ENCODE measurements at places on chromosomes 7 and 10. TPM values are rescaled to one million over a fixed set of nuclear protein-coding genes. Genes with fewer than 3 reads are reported as not detected.

The CYP2C19 gene
- 46.4 TPM for total RNA-seq

The AKR1D1 gene
- total RNA-seq, result 25.4 TPM

The MKRN1 gene
- 65.9 TPM for total RNA-seq

DNA sequence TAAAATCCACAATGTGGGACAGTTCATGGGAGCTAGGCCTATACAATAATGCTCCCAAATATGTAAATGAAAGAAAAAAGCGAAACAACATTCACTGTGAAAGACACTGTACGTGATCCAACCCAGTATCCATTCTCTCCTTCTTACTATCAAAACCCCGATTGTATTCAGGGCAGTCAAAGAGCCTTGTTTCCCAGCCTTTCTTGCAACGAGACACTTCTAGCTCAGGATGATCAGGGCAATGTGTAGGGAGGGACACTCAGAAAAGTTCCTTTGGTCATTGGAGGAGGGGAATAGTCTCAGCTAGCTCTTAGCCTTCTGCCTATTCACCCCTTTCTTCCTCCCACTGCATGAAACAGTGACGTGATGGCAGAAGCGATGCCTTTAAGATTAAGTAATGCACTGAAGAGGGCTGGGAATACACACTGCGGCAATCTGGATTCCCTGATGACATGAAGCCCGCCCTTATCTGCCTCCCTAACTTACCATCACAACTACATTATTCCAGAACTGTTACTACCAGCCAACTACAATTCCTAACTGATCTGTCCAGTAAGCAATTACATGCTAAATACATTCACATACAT lies 27.3 kb downstream of the UBE2H start:
- no peak for DNase-seq
- no peaks in the 10 kb centered on the region for H3K27me3 ChIP-seq
- peaks cover 4% of the 10 kb centered on the region for H3K4me1 ChIP-seq
- H3K4me3 ChIP-seq, result no peak overlapping the region
- no peaks in the 10 kb centered on the region for H3K36me3 ChIP-seq

The PPP1R9A gene
- total RNA-seq, result 25.7 TPM

DNA sequence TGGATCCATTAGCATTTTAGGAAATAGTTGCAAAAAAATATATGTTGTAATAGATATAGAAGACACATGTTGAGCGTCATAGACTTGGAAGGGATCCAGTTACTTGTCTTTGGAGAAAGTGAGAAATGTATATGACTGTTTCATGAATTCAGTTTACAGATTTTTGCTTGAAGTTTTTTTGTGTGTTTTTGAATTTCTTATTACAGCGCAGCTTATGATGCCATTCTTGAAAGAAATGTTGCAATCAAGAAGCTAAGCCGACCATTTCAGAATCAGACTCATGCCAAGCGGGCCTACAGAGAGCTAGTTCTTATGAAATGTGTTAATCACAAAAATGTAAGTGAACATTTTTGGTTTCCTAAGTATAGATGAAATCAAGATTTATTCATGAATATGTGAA lies 98.2 kb downstream of the MAPK8 start:
- no peaks in the 10 kb centered on the region for H3K27me3 ChIP-seq
- no peak overlapping the region for H3K4me3 ChIP-seq
- DNase-seq, result peak; percentile 21
- peaks cover 13% of the 10 kb centered on the region for H3K4me1 ChIP-seq

The ARMH3 gene
- total RNA-seq, result 10.6 TPM

DNA sequence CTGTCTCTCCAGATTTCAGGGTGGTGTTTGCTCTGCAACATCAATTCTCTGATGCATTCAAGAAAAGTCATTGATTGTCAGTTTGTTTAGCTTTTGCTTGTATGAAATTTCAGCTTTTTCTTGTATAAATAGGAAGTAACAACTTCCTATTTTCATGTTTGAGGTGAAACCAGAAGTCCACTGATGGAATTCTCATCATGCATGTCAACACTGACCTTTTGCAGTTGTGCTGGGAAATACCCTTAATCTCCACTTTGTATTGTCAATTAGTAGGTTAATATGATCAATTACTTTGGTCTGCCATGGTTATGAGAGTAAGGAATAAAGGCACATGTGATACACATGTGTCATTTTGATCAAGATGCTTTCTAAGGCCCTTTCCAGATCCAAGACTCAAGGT lies 208.8 kb upstream of the HPS1 start:
- H3K4me1 ChIP-seq, result no peaks in the 10 kb centered on the region
- H3K27ac ChIP-seq, result no peak overlapping the region
- DNase-seq, result no peak
- H3K4me3 ChIP-seq, result no peak overlapping the region
- no peaks in the 10 kb centered on the region for H3K27me3 ChIP-seq
- no peaks in the 10 kb centered on the region for H3K36me3 ChIP-seq

The HOXA10 gene
- 9.9 TPM for total RNA-seq

DNA sequence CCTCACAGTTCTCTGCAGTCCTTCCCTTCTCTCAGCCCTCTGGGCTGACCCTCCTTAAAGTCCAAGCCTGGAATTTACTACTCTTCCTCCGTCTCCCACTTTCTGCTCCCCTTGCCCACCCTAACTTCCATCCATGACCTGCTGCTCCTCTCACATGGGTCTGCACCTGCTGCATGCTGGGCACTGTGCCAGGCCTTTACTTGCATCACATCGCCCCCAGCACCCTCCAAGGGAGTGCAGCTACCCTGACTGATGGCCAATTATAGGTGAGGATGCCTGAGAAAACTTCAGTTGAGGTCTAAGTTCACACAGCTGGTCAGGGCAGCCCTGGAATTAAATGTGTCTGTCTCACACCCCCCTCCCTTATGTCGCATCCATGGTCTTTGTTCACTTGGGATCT lies 53.6 kb upstream of the ZPBP start:
- H3K36me3 ChIP-seq, result no peaks in the 10 kb centered on the region
- H3K27ac ChIP-seq, result no peak overlapping the region
- H3K4me3 ChIP-seq, result no peak overlapping the region
- H3K27me3 ChIP-seq, result no peaks in the 10 kb centered on the region
- H3K4me1 ChIP-seq, result no peaks in the 10 kb centered on the region
- no peak for DNase-seq

The SLC25A40 gene
- 21.6 TPM for total RNA-seq

GRCh38 chr10:114408968-114409444 lies 4.7 kb upstream of the AFAP1L2 start:
- DNase-seq, result no peak
- H3K36me3 ChIP-seq, result no peaks in the 10 kb centered on the region
- H3K4me1 ChIP-seq, result peaks cover 7% of the 10 kb centered on the region

- H3K27me3 ChIP-seq, result peaks cover 63% of the 10 kb centered on the region
- H3K36me3 ChIP-seq, result no peaks in the 10 kb centered on the region
- no peak overlapping the region for H3K27ac ChIP-seq
- H3K4me1 ChIP-seq, result peaks cover 10% of the 10 kb centered on the region
These were observed 47.8 kb upstream of the SLF2 start for GRCh38 chr10:100864978-100865377.

DNA sequence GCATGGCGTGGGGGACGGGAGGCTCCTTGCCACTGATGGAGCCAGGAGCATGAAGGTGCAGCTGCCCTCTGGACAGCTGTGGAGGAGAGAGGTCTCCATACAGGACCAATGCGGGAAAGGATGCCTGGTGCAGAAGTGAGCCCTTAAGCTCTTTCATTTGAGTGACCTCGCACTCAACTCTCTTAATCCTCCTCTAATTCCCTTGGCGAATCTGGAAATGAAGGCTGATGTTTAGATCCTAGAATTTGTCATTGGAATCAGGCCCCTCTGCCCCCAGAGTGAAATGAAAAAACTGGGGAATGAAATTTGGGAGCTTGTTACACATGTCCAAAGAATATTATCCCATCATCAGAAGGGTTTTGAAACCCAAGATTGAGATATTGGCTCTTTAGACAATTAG lies 639.5 kb downstream of the LRMDA start:
- DNase-seq, result no peak
- peak overlapping the region; percentile 25 for H3K27ac ChIP-seq
- H3K36me3 ChIP-seq, result no peaks in the 10 kb centered on the region
- no peak overlapping the region for H3K4me3 ChIP-seq
- peaks cover 7% of the 10 kb centered on the region for H3K4me1 ChIP-seq
- H3K27me3 ChIP-seq, result no peaks in the 10 kb centered on the region

GRCh38 chr7:135185471-135186260 lies 15.2 kb upstream of the CYREN start:
- H3K27me3 ChIP-seq, result no peaks in the 10 kb centered on the region
- no peak overlapping the region for H3K4me3 ChIP-seq
- peaks cover 4% of the 10 kb centered on the region for H3K36me3 ChIP-seq
- H3K27ac ChIP-seq, result no peak overlapping the region

The ADO gene
- 25.8 TPM for total RNA-seq

The SORCS1 gene
- total RNA-seq, result 3.7 TPM

DNA sequence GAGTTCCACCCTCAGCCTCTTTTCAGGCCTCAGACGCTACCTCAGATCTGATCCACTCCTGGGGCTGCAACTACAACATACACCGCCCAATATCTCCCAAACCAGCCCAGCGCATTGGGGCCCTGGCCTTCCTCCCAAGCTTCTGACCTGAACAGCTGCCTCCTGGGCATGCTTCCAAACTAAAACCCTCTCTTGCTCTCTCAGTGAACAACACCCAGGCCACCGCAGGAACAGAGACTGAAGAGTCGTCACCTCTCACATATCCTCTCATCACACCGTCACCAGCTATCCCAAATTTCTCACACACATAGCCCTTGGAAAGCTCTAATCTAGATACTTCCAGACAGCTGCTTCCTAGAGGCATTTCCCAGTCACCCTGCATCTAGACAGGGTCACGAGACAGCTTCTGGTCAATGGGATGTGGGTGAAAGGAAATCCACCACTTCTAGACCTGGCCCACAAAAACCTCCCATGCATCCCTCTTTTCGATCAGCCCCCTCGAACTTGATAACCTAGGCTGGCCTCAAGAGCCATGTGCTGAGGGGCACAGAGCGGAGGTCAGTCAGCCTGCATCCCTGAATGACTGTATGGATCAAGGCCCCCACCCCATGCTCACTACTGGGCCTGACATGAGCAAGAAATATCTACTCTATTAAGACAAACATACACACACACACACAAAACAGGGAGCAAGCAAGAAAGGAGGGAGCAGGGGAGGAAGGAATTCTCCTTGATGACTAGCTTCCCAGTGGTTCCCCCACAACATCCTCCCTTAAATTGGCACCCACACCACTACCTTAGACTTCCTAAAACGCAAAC lies 1.8 kb downstream of the PARP12 start:
- H3K4me1 ChIP-seq, result peaks cover 25% of the 10 kb centered on the region
- no peak overlapping the region for H3K27ac ChIP-seq
- no peaks in the 10 kb centered on the region for H3K27me3 ChIP-seq
- H3K4me3 ChIP-seq, result no peak overlapping the region
- no peak for DNase-seq

All from hepatocyte (in vitro differentiated cells).